Smooth muscle cell of the pulmonary artery (primary cell): ENCODE measurements at places on chromosomes 7 and 10. TPM values are rescaled to one million over a fixed set of nuclear protein-coding genes. Genes with fewer than 3 reads are reported as not detected.

Gene TAS2R3
- 2.0 and 2.4 TPM in 2 replicates for total RNA-seq

Gene ZNF853
- total RNA-seq = 0.78 and 0.99 TPM in 2 replicates

Gene KCND2
- 0.46 and 4.9 TPM in 2 replicates for total RNA-seq

Gene TMEM184A
- 0.03 and 0.13 TPM in 2 replicates for total RNA-seq

Gene ACBD7
- 0.83 and 2.9 TPM in 2 replicates for total RNA-seq

Gene SFXN4
- 8.5 and 10.8 TPM in 2 replicates for total RNA-seq

Gene PODXL
- 1.6 and 23.8 TPM in 2 replicates for total RNA-seq

Gene CYP26C1
- 0.07 and 0.10 TPM in 2 replicates for total RNA-seq

Gene CHAT
- not detected in 2 replicates for total RNA-seq

Gene PHTF2
- 38.9 and 41.4 TPM in 2 replicates for total RNA-seq

Gene ZNF33A
- 13.2 and 15.2 TPM in 2 replicates for total RNA-seq

Gene ABCB4
- 0.99 and 1.1 TPM in 2 replicates for total RNA-seq

Gene CEP55
- 5.5 and 12.3 TPM in 2 replicates for total RNA-seq

Gene RBP4
- total RNA-seq = 0.59 and 1.7 TPM in 2 replicates

Gene CALML3
- not detected in 2 replicates for total RNA-seq

Gene OR6V1
- total RNA-seq = not detected in 2 replicates

Gene EN2
- not detected in 2 replicates for total RNA-seq

Gene OTUD1
- 5.9 and 7.9 TPM in 2 replicates for total RNA-seq

Gene IGFBP3
- total RNA-seq = 1,159 and 1,274 TPM in 2 replicates

Gene BEND7
- total RNA-seq = 4.0 and 7.6 TPM in 2 replicates

Gene ADAP1
- total RNA-seq = 4.4 and 4.8 TPM in 2 replicates

Gene IL15RA
- 3.9 and 5.0 TPM in 2 replicates for total RNA-seq

Gene NIPSNAP2
- 28.1 and 28.2 TPM in 2 replicates for total RNA-seq

Gene CTAGE8
- total RNA-seq = 0.17 TPM in 1 of 2 replicates, not detected in the other

Gene KCNH2
- total RNA-seq = 0.13 and 0.79 TPM in 2 replicates

Gene KAZALD1
- 26.8 and 29.1 TPM in 2 replicates for total RNA-seq

Gene SPDYE9
- total RNA-seq = not detected in 2 replicates

Gene CACNB2
- 0.20 and 0.36 TPM in 2 replicates for total RNA-seq

Gene TUBAL3
- total RNA-seq = not detected in 2 replicates

Gene ANXA8L1
- not detected in 2 replicates for total RNA-seq

Gene SFTPA1
- total RNA-seq = not detected in 2 replicates

Gene SLC26A3
- total RNA-seq = not detected in 2 replicates

Gene WNT2
- total RNA-seq = 0.20 TPM in 1 of 2 replicates, not detected in the other

Gene ACTA2
- total RNA-seq = 1,211 and 1,255 TPM in 2 replicates

Gene RAPGEF5
- total RNA-seq = 23.8 and 35.8 TPM in 2 replicates

Gene ELAPOR2
- 2.3 and 16.2 TPM in 2 replicates for total RNA-seq

Gene RTKN2
- 2.9 and 3.3 TPM in 2 replicates for total RNA-seq

Gene CISD1
- total RNA-seq = 21.0 and 22.4 TPM in 2 replicates

Gene STK17A
- 62.4 and 83.1 TPM in 2 replicates for total RNA-seq

Gene EXOC6
- 7.9 and 76.9 TPM in 2 replicates for total RNA-seq

Gene EPHB6
- 1.7 and 18.4 TPM in 2 replicates for total RNA-seq

Gene IL6
- total RNA-seq = 62.2 and 108 TPM in 2 replicates

Gene EVX1
- not detected in 2 replicates for total RNA-seq

Gene CDHR1
- total RNA-seq = under 0.01 and 0.20 TPM in 2 replicates

Gene MYL10
- total RNA-seq = not detected in 2 replicates

Gene TRIM74
- total RNA-seq = 0.23 TPM in 1 of 2 replicates, not detected in the other

Gene ECHS1
- 57.7 and 60.6 TPM in 2 replicates for total RNA-seq

Gene TSPAN33
- 0.26 and 0.53 TPM in 2 replicates for total RNA-seq

Gene R3HCC1L
- 13.1 and 13.6 TPM in 2 replicates for total RNA-seq

Gene CPA2
- total RNA-seq = not detected in 2 replicates
